ENCODE measurements at places on chromosomes 11 and 22. TPM values are rescaled to one million over a fixed set of nuclear protein-coding genes. Genes with fewer than 3 reads are reported as not detected.

DNA sequence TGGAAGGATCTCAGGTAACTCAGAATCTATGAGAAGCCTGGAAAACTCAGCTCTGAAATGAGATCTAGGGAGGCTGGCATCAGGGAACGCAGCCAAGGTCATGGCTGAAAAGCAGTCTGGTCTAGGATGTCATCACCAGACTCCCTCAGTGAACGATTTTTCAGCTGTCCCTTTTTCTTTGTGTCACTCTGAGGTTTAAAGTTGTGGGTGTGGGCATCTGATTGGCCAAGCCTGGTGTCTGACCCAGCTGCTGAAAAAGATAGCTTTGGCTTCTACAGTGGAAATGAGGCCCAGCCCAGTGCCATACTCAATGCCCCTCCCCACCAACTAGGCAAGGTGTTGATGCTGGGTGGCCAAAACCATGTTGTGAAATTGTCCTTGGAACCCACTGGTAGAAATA lies 14.5 kb downstream of the RPS3 start:
- no peak for ATAC-seq

DNA sequence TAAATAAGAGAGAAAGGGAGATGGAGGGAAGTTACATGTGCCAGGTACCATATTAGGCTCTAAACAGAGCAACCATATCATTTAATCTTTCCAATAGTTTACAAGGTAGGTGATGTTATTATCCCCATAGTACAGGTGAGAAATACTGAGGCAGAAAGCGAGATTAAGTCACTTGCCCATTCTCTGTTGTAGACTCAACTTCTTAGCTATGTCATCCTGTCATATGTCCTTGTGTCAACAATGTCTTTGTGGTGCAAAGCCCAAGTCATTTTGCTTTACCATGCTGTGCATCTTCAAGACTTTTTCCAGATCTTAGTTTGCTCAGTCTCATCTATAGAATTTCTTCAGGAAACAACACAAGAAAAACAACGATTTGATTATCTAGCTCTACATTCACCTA lies 205.0 kb upstream of the E2F8 start:
- no peak for ATAC-seq

GRCh38 chr11:35336726-35337125 lies 82.6 kb downstream of the SLC1A2 start:
- ATAC-seq, result no peak

GRCh38 chr11:876545-876944 lies 33.9 kb downstream of the TSPAN4 start:
- peak; percentile 8 for ATAC-seq

- no peak for ATAC-seq
Measured at GRCh38 chr11:120284272-120284671, 40.8 kb upstream of the TLCD5 start.

DNA sequence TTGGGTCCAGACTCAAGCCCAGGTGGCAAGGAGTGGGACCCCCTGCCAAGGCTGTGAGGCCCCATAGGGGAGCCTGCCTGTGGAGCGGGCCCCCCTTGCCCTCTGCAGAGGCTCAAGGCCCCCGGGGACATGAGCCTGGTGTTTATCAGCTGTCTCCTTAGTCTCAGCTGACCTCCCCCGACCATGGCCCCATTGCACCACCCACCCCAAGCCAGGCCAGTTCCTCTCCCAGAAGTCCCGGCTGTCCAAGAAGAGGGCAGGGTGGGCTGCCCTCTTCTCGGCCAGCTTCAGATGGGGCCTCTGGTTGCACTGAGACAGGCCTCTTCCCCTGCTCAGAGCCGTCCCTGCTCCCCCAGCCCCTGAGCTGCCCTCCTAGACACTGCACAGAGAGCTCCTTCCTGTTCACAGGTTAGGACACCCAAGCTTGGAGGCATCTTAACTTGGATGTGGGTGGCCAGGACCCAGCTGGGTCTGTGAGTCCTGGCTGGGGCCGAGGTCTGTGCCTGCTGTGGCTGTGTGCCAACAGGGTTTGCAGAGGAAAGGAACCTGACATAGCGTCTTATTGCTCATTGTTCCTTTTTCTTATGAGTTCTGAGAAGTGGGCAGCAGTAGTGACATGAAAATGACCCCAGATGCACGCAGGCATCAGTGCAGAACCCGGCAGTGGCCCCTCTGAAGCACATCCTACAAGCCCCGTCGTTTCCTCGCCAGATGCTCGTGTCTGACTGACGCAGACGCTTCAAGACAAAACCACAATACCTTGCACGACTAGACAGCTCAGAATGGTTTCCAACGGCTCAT lies 5.4 kb downstream of the TRABD start:
- ATAC-seq, result no peak

DNA sequence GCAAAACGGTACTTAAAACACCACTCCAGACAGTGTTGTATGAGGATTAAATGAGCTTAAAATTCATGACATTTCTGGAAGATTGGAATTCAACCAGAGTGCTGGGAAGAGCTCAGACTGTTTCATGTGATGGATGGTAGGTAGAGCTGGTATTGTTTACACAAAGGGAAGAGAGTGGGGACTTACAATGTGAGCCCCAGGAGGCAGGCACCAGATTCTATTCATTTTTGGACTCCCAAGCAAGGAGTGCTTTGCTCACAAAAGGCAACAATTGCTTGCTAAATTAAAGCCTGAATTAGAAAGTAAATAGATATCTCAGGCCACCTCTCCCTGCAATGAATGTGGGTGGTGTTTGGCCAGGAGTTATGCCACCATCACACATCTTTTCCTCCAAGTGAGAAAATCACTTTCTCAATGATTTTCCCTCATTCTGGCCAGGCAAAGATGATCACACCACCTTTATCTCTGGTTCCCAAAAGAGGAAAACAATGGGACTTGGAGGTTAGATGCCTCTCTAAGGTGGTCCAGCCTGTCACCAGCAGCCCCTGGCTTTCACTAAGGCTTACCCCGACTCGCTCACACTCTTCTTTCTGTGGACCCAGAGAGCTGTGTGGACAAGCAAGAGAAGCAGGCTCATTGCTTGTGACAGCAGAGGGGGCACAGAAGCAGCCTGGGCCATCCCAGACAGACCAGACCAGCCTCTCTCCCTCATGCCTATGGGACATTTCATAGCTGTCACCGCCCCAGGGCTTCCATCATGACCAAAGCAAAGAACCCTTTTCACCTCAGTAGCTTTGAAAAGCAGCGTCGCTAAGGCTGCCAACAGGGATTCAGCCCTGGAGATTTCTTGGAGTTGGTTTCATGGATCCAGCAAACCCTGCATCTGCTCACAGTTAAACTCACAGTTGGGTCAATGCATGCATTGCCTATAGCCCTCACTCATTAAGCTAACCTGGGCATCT lies 63.5 kb upstream of the DRD2 start:
- ATAC-seq, result no peak

DNA sequence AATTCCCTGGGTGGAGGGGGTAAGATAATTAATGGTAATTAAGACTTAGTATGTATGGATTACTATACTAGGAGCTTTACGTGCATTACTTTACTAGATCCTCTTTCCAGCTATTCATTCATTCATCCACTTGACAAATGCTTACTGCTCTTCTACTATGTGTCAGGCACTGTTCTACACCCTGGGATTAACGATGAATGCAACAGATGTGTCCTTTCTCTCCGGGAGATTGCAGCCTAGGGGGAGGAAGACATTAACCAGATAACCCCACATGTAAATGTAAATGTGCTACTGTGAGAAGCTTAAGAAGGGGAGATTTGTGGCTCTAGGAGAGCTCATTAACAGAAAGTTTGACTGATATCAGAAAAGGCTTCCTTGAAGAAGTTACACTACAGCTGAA lies 1.7 kb downstream of the ANKK1 start:
- ATAC-seq, result no peak

DNA sequence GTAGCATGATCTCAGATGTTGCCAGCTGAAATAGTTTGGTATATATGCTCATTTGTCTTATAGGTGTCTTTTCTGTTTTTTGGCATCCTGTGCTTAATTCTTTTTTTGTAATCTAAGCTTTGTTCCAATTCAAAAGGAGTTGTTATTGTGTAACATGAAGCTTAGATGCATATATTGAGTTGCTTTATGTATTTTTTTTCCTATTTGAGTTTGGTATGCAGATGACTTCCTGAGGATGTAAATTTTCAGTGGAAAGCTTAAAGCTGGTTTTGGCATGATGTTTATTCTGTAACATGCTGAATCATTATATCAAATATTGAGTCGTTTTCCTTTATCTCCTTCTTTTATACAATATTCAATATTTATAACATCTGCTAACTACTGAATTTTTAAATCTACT lies 69.4 kb downstream of the DDX10 start:
- no peak for ATAC-seq

DNA sequence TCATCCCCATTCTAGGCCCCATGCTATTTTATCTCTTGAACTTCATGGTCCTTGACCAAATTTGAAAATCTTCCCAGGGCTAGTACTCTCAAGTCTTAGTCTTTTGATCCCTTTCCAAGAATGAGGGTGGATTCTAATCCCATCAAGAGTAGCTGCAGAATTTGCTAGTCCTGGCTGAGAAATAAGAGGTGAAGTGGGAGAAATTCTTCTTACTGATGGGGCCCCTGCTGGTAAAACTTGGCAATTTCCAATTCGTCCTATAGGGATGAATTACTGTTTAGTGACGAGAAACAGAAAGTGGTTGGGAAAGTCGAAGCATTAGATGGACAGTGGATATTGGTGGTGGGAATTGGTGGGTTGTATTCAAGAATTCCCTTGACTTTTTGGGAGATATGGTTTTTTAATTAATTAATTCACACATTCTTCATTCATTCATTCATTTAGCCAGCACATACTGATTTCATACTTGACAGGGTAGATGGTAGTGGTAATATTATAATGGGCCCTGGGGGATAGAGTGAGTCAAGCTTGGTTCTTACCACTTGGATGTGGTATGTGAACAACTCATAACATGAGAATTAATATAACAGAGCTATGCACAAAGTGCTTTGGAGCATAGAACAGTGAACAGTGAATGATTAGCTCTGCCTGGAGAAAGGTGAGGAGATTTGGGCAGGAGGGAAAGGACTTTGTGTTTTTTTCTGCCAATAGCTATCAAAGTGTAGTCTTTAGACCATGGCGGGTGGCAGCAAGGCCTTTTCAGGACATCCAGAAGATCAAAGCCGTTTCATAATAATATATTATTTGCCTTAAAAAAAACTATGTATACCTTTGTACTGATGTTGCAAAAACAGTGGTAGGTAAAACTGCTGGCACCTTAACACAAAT lies 103.8 kb downstream of the STIM1 start:
- no peak for ATAC-seq

DNA sequence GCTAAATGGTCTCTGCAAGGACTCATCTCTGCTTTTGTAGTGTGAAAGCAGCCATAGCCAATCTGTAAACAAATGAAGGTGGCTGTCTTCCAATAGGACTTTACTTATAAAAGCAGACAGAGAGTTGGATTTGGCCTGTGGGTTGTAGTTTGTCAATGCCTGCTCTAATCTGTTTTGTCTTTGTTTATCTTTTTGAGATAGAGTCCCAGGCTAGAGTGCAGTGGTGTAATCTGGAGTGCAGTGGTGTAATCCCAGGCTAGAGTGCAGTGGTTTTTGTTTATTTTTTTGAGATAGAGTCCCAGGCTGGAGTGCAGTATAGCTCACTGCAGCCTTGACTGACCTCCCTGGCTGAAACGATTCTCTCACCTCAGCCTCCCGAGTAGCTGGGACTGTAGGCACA lies 8.6 kb downstream of the PPP6R3 start:
- no peak for ATAC-seq

GRCh38 chr22:39103431-39103830 lies 6.4 kb downstream of the APOBEC3H start:
- ATAC-seq, result no peak

DNA sequence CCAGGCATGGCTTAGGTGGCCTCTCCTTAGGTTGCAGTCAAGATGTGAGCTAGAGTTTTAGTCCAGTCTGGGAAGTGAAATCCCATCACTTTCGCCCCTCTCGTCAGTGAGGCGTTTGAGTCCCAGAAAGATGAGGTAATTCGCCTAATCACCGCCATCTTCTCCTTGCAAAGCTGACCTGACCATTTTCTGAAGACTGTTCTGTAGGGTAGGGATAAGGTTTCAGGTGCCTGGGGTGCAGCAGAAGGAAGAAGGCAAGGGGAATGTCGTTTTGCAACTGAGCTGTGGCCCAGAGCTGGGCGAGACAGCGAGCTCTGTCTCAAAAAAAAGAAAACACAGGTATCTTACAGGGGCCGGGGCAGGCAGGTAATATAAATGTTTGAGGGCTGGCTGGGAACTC lies 61.7 kb upstream of the CECR2 start:
- ATAC-seq, result no peak

DNA sequence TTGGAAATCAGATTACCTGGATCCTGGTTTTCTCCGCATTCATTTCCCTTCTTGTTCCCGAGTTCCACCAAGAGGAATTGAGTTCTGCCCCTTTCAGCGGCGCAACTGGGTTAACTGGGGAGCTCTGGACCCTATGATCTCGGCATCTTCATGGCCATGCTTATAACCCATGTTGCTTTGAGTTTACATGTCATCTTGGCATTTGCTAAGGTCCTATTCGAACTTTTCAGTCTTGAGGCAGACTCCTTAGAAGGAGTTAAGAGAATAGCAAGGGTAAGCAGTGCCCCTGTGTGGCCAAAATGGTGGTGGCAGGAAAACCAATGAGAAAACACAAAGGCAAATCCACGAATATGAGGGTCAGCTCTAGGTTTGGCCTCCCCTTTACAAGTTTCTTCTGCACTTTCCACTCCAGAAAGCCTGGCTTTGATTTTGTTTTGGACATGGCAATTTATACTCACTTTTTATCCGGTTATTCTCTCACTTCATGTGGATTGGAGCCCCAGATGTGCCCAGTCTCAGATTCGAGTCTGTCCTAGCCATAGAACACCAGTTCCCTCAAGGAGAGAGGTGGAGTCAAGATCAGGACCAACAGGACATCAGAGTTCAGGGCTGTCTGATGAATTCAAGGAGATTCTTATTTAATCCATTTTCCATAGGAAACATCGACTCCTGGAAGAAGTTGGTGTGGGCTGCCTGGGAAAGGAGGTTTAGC lies 55.3 kb upstream of the FBXO3 start:
- ATAC-seq, result peak; percentile 77

DNA sequence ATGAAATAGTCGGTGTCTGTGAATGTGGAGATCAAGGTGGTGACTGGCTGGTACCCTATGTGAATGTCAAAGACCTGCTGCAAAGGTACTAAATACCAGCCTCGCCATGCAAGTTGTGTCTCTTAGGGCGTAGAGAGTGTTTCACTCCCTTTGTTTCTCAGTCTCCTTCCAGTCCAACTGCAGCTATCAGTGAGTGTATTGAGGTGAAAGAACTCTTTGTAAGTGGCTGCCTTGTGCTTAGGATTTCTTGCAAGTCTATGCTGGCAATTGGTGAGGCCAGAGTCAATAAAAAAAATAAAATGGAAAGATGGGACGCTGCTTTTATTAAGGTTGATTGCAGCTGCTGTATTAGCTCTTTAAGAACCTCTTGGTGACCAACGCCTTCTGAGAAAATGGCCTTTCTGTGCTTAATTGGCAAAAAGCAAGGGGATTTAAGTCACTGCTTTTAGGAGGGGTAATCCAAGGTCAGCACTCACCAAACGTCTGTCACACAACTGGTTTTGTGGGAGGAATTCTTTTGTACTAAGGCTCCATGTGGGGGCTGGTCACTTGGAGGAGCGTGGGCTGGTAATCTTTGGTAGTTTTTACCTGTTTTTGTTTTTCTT lies 95.1 kb downstream of the PARVA start:
- ATAC-seq, result no peak

- peak; percentile 85 for ATAC-seq
Measured at GRCh38 chr22:28917747-28918549, 34.6 kb downstream of the ZNRF3 start.

The RAPSN gene
- total RNA-seq, result not detected

The EXPH5 gene
- 0.31 TPM for total RNA-seq

The BTBD10 gene
- total RNA-seq, result 56.9 TPM

The OR5M11 gene
- total RNA-seq, result not detected

The LRRC4C gene
- 27.0 TPM for total RNA-seq

The GLYAT gene
- 0.36 TPM for total RNA-seq

All from motor neuron (in vitro differentiated cells).